ENCODE measurements at places on chromosomes 6 and 20.

DNA sequence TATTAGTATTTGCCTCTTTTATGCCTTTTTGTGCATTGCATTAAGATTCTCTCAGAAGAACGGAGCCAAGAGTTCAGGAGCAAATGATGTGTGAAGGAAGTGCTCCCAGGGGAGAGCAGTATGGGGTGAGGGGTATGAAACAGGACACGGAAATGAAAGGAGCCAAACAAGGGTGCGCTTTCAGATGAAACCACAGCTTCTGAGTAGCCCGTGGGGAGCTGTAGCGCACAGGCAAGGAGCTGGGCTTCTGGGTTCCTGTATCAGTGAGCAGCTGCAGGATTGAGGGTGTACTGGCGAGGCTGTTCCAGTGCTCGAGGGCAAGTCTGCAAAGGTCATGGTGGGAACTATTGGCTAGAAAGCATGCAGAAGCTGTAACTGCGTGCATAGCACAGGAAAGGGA, 25.4 kb downstream of the ANKEF1 start:
- no peak for DNase-seq

DNA sequence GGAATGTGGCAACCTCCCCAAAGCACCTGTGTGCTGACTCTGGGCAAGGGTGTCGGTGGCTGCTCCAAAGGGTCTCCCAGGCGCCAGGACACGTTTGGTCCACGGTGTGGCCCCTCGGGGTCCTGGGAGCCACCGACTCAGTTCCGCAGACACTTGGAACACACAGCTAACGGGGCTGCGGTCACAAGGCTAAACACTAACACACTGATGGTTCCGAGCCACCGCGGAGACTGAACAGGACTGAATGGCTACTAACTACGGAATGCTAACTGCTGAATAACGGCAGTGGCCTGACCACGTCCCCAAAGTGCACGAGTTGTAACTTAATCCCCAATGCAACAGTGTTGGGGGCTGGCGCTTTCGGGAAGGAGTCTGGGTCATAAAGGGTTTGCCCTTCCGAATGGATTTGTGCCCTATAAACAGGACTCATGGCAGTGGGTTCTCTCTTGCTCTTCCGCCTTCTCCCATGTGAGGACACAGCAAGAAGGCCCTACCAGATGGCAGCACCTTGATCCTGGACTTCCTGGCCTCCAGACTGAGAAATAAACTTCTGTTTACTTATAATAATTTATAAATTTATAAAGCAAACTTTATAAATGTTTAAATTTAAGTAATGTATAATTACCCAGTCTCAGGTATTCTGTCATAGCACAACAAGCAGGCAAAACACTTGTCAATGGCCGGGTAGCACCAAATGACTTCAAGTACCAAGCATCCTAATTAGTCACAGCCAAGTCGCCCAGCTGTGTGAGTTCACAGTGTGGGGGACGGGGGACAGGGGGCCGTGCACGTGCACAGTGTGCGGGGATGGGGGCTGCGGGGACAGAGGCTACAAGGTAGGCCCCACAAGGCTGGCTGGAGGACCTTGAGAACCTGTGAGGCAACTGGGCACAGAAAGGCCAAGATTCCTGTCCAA, 2.3 kb upstream of the EEF1A2 start:
- DNase-seq: no peak

GRCh38 chr20:13608066-13608465, 30.7 kb downstream of the TASP1 start:
- DNase-seq: no peak

DNA sequence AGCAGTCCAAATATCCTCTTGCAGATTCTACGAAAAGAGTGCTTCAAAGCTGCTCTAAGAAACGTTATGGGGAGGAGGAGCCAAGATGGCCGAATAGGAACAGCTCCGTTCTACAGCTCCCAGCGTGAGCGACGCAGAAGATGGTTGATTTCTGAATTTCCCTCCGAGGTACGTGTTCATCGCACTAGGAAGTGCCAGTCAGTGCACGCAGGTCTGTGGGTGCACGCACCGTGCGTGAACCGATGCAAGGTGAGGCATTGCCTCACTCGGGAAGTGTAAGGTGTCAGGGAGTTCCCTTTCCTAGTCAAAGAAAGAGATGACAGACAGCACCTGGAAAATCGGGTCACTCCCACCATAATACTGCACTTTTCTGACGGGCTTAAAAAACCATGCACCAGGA, 272.1 kb upstream of the DEFB115 start:
- peak; percentile 2 for DNase-seq

GRCh38 chr6:110419028-110419739, 3.8 kb upstream of the DDO start:
- DNase-seq: peak; percentile 22

- no peak for DNase-seq
Observed at GRCh38 chr6:138722425-138723371, 50.9 kb upstream of the CCDC28A start.

- DNase-seq: no peak
Observed at GRCh38 chr6:102517506-102517905, 1124.0 kb downstream of the GRIK2 start.

GRCh38 chr6:47464052-47464451, 13.5 kb upstream of the CD2AP start:
- DNase-seq: no peak

DNA sequence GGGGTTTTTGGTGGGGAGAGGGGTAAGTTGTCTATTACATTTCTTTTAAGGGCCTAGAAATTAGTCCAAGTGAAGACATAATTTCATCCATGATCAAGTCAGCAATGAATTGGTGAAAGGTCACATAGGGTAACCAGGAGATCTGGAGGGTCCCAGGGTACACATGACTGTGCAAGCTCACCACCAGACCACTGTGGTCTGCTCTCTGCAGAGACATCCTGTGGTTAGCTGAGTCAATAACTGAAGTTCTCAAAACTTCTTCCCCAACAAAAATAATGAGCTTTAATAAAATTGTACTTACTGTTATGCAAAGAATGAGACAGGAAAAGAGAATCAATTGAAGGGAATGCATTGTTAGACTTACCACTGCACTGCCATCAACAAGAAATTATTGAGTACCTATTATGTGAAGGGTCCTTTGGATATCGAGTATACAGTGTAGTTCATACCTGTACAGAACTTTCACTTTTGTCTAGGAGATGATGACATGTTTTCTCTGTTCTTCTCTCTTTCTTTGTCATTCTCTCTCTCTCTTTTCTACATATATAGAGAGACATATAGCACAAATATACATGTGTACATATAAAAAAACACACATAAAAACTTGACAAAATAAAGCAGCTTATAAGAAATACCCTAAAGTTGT, 209.8 kb downstream of the GJA1 start:
- no peak for DNase-seq

- DNase-seq: no peak
Observed at GRCh38 chr6:13217206-13217905, 111.0 kb downstream of the TBC1D7 start.

DNA sequence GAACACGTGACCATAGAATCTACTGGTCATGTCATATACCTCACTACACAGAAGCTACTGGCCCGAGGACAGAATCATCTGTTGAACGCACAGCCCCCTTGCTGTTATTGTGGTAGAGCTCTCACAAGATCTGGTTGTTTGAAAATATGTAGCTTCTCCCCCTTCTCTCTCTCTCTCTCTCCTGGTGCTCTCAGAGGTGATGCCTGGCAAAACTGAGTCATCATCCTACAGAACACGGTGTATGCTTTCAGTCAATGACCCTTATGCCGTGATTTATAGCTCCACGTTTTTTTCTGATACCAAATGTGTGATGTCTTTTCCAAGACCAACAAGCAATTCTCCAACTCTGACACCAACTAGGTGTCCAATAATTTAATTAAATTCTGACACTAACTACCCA, 13.0 kb upstream of the RBM24 start:
- DNase-seq: no peak

DNA sequence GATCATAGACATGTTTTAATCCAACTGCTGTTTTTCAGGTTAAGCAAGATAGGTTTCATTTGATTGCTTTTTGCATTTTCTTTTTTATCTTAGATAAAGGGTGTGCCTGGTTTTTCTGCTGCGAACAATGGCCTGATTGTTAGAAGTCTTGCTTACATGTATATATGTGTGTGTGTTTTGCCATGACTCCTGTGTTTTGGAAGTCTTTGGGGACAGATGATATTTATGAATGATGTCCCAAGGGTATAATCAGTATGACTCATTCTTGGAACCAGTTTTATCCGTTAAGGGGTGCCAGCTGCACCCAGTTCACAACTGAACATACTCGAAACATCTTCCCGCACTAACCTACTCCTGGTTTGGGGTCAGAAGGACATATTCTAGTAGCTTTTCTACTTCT, 230.1 kb upstream of the SUPT3H start:
- peak; percentile 49 for DNase-seq

- no peak for DNase-seq
Observed at GRCh38 chr20:48862279-48862678, 34.5 kb upstream of the PREX1 start.

- DNase-seq: no peak
Observed at GRCh38 chr20:12019715-12020114, 102.0 kb downstream of the BTBD3 start.

DNA sequence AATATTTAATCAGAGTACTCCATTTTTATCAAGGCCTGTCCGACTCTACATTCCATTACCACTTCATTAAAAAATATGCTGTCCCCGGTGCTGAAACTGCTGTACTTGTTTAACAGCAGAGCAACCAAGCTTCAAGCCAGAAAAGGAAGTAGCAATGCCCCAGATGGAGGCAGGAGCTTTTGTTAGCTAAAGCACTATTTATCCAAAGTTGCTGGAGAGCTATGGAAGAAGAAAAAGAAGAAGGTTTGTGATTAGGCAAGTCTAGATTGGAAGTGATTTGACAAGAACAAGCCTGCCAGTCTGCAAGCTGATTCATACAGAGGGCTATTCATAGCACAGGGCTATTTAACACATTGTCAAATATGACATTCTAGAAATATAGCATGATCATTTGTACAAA, 160.9 kb upstream of the SPTLC3 start:
- DNase-seq: no peak

DNA sequence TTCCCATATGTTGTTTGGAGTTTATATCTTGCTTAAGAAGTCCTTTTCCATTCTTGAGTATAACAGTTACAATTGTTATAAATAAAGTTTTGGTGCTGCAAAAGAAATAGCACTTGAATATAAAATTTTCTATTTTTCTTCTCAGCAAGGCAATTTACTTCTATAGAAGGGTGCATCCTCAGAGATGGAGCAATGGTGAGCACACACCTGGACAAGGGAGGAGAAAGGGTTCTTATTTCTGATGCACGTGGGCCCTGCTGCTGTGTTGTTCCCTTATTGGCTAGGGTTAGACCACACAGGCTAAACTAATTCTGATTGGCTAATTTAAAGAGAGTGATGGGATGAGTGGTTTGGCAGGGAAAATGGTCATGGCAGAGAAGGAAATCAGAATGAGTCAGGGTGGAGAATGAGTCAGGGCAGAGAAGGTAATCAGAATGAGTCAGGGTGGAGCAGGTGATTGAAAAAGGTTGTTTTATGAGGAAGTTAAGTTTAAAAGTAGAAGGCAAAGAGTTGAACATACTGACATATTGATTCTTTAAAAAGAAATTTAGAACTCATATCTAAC, 38.0 kb downstream of the CST8 start:
- peak; percentile 15 for DNase-seq

DNA sequence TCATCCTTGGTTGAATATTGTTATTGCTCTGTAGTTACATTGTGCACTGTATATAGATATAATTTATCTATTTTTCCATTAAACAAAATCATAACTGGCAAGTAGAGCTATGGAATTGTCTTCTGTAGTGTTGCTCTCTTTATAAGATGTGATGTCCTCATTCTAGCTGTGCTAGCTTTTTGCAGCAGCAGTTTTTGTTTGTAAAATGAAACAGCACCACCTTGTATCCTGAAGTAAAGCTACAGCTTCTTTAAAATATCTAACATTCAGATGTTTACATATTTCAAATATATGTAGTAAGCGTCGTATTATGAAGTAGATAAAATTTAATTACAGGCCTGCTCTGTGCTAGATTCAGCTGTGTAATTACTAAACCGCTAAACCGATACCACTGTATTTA, 328.8 kb upstream of the MANEA start:
- DNase-seq: no peak

- no peak for DNase-seq
Observed at GRCh38 chr6:56483929-56484328, 158.8 kb downstream of the DST start.

DNA sequence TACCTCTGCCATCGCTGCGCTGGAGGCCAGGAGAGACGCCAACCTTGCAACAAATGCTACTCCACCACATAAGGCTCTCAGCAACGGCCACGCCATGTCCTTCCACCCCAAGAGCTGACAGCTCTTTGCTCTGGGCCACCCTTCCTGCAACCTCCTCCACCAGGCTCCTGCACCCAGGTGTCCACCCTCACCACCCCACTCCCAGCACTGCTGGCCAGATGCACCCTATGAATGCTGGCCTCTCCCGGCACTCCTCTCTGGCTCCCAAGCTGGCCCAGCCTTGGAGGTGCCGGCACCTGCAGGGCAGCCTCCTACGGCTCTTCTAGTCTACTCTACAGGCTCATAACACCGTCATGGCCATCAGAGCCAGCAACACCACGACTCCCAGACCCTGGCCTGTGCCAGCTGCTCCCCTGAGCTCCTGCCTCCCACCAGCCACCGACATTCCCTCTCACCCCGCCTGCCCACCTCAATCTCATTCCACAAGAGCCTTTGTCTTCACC, 11.2 kb downstream of the TAF4 start:
- no peak for DNase-seq

- DNase-seq: no peak
Observed at GRCh38 chr6:160124605-160125004, 3.0 kb downstream of the SLC22A1 start.

- no peak for DNase-seq
Observed at GRCh38 chr6:126422912-126423311, 83.0 kb downstream of the CENPW start.

DNA sequence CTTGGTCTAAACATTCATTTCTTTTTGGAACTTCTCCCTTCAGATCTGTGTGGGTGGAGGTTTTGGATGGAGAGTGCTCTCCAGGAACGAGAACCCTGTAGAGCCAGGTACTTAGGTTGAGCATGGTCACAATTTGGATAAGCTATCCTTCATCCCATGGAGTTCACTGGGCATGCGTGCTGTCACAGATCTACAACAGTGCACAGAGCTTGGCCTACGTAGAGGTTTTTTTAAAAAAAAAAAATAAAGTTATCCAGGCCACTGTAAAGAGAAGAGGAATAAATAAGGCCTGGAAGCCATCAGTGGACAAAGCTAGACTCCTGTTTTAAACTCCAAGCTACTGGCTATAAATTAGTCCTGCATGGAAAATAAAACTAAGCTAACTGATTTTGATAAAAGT, 165.6 kb downstream of the SLC24A3 start:
- DNase-seq: no peak

- no peak for DNase-seq
Observed at GRCh38 chr6:121309768-121310469, 24.4 kb downstream of the TBC1D32 start.

DNA sequence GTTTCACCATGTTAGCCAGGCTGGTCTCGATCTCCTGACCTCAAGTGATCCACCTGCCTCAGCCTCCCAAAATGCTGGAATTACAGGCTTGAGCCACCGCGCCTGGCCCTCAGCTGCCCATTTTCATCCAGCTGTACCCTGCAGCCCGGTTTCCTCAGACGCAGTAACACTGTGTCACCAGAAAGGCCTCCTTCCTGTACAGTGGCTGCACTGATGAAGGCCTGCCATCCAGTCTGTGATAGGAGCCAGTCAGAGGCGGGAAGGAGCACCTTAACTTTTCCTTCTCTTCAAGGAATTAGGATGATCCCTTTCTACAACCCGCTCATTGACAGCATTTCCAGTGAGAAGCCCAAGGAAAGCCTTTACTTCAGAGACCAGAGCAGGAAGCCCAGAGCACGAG, 75.9 kb downstream of the GFOD1 start:
- no peak for DNase-seq

Measured in PC-9 (cell line).